ENCODE measurements at places on chromosomes 11 and 22.

GRCh38 chr11:25159341-25159740 lies 662.5 kb downstream of the LUZP2 start:
- no peak for DNase-seq

DNA sequence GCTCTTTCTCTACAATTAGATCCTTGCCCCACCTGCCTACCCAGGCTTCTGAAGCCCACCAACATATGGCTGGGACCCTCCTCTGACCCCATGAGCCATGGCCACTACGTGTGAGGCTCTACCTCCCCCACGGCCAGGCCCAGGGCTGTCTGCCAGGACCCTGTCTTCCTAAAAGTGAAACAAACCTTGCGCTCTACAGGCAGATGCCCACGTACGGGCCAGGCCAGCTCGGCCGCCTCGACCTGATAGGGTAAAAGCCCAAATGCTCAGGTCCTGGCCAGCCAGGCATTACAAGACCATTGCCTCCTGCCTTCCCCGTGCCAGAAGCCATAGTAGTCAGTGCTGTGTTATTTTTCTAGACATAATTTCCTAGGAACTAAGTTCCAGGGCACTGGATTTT lies 1496.4 kb downstream of the BRD1 start:
- no peak for DNase-seq

- DNase-seq = no peak
These were observed 66.9 kb downstream of the OTOG start for GRCh38 chr11:17613983-17614382.

GRCh38 chr22:32079130-32080089 lies 36.3 kb downstream of the SLC5A1 start:
- no peak for DNase-seq

- DNase-seq = no peak
These were observed 3.9 kb downstream of the OR8D4 start for GRCh38 chr11:123905826-123906225.

DNA sequence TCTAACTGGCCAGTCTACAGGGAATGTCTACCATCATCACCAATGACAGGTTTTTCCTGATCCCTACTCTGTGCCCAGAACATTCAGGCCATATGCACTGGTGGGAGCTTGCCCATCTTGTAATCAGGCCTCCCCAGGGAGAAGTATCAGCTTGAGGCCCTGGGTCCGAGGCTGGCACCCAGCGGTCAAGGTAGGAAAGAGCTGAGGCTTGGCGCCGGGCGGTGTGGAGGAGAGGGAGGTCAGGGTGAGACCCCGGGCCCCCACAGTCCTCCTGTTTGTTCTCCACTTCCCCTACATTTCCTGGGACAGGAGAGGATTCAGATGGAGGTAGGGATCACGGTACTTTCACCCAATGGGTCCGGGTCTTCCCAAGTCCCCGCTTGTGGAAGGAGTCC lies 15.5 kb downstream of the TSKU start:
- DNase-seq = no peak

GRCh38 chr11:131253656-131254151 lies 116.7 kb upstream of the NTM start:
- DNase-seq = no peak

DNA sequence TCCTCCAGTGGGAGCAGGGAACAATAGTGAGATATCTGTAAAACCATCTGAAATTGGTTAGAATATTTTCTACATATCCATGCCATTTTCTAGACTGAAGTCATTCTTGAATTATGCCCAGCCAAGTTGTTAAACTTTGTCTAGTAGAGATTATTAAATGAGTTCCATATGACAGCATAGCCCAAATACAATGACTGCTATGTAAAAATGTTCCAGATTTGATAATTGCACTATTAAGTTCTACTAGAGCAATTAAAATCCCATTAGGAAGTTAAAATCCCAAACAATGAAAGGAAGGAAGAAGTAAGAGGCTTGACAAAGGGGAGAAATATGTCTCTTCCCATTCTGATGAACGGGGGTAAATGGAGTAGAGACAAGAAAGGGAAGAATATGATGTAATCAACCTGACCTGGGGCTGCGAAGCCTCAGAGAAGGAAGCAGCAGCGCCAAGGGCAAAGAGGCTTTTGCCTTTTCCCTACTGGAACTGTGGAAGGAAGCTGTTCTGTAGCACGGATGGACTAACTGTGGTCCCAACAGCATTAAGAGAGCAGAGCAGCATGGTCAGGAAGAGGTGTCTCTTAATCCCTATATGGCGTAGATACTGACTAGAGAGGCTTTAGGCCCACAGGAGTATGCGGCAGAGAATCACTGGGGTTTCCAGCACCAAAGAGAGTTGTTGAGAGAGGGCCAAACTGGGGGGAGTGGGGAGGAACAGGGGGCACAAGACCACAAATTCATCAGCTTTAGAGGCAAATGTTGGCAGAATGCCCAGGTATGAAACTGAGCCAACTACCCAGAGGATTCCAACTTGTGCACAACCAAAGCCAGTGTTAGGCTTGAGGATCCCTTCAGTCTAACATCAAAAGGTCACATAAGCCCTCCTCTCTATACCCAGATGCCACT lies 26.7 kb downstream of the RRP8 start:
- DNase-seq = no peak

DNA sequence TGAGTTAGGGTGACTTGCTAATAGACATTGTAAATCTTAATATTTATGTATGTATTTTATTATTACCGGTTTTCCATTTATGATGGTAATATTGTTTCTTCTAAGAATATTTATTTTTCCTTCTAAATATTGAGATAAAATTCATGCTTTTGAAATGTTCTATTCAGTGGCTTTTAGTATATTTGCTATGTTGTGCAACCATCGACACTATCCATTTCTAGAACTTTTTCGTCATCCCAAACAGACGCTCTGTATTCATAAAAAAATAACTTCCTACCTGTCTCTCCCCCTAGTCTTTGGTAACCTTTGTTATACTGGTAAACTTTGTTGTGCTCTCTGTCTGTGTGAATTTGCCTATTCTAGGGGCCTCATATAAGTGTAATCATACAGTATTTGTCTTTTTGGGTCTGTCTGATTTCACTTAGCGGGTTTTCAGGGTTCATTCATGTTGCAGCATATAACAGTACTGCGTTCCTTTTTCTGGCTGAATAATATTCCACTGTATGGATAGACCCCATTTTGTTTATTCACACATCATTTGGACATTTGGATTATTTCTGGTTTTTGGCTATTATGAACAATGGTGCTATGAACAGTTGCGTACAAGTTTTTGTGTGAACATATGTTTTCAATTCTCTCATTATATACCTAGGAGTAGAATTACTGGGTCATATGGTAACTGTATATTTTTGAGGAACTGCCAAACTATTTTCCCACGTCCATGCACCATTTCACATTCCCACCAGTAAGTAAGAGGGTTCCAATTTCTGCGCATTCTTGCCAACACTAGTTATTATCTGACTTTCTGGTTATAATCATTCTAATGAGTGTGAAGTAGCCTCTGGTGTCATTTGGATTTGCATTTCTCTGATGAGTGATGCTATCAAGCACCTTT lies 15.9 kb downstream of the NEAT1 start:
- no peak for DNase-seq

GRCh38 chr11:72378704-72379383 lies 55.5 kb downstream of the CLPB start:
- no peak for DNase-seq

GRCh38 chr11:2401436-2401984 lies 960 bp downstream of the TSSC4 start:
- DNase-seq = no peak

DNA sequence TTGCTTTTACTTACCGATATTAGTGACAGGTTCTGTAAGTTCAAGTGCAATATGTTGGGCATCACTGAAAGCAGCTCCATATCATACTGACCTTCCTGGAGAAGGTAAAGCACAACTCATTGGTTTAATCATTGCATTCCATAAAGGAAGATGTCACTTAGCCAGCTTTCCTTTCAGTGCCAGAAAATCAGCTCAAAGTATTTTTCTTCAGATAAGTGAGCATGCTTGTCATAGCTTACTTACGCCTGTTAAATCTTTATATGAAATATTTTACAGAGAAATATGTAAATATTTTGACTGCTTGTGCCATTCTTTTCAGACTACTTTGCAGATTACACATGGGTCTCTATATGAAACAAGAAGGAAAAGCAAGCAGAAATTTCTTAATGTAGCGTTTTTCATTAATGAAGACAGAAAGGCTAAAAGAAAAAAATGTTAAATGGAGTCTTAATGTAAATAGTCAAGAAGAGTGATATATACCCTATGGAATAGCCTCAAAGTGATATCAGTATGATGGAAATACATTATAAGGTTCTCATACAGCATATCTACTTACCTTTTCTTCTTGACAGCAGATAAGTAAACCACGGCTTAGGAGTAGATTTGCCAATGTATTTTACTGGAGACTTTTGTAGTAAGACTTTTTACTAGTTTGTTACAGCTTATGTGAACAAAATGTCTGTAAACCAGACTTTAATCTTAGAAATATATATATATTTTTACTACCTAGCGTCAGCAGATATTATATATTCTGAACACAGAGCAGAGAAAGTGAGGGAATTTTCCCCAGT lies 649.7 kb downstream of the METTL15 start:
- DNase-seq = no peak

DNA sequence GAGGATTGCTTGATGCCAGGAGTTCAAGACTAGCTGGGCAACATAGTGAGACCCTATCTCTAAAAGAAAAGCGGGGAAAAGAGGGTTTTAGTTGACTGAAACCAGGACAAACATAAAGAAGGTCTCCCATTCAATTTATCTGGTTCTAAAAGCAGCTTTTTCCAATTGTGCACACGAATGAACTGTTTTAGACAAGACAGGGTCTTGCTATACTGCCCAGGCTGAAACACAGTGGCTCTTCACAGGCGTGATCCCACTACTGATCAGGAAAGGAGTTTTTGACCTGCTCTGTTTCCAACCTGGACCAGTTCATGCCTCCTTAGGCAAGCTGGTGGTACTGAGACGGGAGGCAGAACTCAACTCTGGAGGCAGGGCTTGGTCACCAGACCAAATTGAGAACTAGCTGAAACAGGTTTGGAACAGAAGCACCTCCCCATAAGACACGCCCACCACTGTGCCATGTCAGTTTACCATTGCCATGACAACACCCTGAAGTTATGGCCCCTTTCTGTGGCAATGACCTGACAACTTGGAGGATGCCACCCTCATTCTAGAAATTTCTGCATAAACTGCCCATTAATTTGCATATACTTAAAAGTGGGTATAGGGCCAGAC lies 2.8 kb upstream of the NUCB2 start:
- no peak for DNase-seq

DNA sequence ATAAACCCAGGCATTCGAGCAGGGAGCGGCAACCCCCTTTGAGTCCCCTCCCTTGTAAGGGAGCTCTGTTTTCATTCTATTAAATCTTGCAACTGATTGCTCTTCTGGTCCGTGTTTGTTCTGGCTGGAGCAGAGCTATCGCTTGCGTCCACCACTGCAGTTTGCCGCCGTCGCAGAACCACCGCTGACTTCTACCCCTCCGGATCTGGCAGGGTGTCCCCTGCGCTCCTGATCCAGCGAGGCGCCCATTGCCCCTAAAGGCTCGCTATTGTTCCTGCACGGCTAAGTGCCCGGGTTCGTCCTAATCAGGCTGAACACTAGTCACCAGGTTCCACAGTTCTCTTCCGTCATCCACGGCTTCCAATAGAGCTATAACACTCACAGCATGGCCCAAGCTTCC lies 10.4 kb upstream of the MS4A7 start:
- DNase-seq = no peak

DNA sequence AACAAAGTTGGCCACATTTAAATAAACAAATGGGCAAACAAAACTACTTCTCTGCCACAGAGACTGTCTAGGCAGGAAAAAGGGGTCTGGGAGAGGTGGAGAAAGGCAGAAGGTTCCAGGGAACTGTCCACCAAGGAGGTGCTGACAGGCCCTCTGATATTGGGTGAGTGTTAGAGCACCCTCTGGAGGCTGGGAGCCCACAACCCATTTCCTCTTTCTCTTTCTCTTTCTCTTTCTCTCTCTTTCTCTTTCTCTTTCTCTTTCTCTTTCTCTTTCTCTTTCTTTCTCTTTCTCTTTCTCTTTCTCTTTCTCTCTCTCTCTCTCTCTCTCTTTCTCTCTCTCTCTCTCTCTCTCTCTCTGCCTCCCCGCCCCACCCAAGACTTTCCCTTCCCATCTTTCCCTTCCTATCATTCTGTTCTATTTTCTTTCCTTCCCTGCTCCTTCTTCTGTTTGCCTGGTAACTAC lies 912.8 kb downstream of the DLG2 start:
- no peak for DNase-seq

- DNase-seq = no peak
These were observed 58.0 kb downstream of the KCNJ1 start for GRCh38 chr11:128809128-128809527.

DNA sequence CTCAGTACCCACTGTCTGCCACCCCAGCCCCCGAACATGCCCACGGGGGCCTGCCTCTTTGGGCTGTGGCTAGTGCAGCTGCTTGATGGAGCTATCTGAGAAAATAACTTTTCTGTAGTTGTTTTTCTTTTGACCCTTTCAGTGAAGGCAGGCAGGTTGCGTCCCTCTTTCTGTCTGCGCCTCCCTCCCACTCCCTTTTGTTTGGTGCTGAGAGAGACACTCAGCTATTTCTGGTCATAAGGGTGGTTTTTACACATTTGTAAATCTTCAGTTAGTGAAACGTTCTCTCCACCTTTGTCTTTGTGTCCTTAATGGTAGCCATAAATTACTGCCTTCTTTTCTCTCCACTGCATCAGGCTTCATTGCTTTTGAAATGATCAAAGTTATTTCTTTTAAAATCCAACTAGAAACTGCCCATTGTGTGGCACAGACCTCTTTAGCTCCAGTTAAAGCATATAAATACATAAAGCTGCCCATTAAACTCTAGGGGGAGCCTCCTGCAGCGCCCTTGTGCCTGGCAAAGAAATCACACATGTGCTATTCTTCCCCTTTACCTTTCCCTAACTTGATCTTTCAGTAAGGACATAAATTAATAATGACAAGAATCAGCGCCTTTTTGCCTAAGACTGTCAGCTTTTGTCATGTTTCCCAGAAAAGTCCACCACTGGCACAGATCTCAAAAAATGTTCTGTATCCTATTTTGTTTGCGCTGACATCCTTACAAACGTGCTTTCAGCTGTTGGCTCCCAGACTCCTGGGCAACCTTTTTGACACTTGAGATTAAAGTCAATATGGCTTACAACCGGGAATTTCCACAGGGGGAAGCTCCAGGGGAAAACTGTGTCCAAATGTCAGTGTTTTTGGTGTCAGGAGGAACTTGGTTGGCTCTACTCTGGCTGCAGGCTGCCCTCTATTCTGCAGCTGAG lies 1.7 kb upstream of the SCUBE2 start:
- DNase-seq = no peak

- no peak for DNase-seq
These were observed 19.1 kb upstream of the RPS3 start for GRCh38 chr11:75380245-75380644.

GRCh38 chr11:125165111-125165842 lies 726 bp downstream of the PKNOX2 start:
- no peak for DNase-seq
